Esophagus (tissue), 2 donors: ENCODE measurements at places on chromosomes 7 and 10. TPM values are rescaled to one million over a fixed set of nuclear protein-coding genes. Genes with fewer than 3 reads are reported as not detected.

The HSPA12A gene
- polyA plus RNA-seq, result 1.7 TPM

The UCN3 gene
- not detected for polyA plus RNA-seq

The SRRM3 gene
- 10.4 TPM for polyA plus RNA-seq

The GRIFIN gene
- polyA plus RNA-seq, result not detected

The AOAH gene
- polyA plus RNA-seq, result 1.7 TPM

The COL13A1 gene
- 2.0 TPM for polyA plus RNA-seq
